ENCODE measurements at places on chromosomes 3 and 15. TPM values are rescaled to one million over a fixed set of nuclear protein-coding genes. Genes with fewer than 3 reads are reported as not detected.

The RTP1 gene
- total RNA-seq, result not detected

DNA sequence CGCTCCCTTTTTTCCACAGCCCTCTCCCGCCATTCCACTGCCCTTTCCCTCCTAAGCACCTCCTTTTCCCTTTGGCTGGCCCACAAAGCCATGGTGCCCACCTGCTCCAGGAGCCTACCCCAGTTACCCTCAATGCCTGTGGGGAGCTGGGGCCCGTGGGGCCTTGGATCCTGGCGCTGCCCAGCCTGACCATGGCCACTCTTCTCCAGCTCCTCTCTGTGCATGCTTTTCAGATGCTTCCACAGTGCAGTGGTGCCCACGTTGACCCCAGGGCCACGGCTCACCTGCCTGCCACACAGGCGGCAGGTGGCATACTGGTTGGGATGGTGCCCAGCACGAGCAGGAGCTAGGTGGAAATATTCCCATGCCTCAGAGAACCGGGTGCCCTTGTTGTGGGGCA lies 1.5 kb downstream of the ZBED2 start:
- no peak for DNase-seq

DNA sequence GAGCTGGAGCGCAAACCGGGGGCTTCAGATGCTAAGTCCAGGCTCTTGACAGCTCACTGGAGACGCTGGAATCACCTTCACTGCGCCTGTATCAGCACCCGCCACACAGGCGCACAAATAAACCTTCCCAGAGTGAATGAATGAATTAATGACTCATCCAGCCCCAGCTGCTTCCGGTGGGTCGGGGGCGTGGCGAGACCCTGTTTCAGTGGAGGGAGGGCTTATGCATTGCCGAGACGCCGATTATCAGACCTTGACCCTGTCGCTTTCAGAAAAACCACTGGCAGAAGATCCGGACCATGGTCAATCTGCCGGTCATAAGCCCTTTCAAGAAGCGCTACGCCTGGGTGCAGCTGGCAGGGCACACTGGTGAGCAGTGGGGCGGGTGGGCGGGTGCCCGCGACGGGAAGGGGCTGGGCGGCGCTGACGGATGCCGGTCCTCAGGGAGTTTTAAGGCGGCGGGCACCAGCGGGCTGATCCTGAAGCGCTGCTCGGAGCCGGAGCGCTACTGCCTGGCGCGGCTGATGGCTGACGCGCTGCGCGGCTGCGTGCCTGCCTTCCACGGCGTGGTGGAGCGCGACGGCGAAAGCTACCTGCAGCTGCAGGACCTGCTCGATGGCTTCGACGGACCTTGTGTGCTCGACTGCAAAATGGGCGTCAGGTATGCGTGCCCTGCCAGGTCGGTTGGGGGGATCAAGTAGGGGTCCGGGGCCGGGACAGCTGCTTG lies 7.7 kb downstream of the ITPKA start:
- DNase-seq, result no peak

GRCh38 chr3:39127269-39127907 lies 19.9 kb downstream of the TTC21A start:
- no peak for DNase-seq

DNA sequence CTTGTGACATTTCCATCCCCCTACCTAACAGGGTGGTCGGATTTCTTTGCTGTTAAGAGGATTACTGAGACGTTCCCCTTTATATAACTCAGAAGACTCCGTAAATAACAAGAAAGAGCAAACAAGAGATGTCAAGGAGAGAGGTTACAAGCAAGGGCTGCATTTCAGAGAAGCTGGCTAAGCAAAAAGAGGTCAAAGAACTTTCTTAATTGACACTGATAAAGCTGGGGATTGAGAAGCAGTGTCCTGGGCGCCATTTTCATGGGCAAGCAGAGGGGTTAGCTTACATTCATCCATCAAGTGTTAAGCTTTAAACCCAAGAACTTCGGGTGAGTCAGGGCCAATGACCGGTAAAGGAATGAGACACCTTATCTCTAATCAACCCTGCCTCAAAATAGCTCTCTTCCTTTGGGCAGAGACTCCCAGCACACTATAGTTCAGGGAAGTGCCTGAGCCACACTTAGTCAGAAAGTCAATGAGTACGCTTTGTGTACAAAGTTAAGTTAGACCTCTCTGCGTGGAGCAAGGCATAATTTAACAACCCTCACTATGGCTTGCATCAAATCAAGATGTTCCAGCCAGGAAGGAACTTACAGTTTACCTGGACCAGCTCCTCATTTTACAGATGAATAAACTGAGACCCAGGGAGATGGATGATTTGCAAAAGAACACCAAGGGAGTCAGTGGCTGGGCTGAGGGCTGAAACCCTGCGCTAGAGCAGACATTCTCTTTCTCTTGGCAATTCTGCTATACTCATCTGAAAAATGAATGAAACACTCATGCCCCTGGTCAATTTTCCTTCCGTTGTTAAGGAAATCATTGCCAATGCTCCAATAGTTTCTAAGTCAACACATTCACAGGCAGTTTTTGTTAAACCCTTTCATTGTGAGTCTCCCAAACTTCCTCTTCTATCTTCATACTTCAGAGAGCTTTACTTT lies 44.6 kb downstream of the CCNL1 start:
- DNase-seq, result no peak

- no peak for DNase-seq
These were observed 8.9 kb downstream of the CCDC13 start for GRCh38 chr3:42764115-42764514.

DNA sequence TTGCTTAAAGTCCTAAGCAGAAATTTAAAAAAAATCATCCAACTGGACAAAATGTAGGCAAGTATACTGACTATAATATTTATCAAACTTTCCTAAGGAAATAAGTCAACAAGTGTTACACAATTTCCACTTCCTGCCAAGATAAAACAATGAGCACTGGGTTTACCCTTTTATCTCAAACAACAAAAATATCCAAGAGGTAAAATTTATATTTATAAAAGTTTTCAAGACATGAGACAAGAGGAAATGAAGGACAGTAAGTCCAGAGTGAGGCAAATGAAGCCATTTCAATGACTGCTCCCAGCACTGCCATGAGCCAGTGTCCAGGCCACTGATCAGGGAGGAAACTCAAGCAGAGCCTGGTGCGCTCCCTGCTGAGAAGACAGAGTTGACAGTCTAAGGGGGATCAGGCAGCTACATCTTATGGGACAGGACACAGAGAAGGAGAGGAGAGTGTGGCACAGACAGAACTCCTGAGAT lies 439.4 kb downstream of the RAP2B start:
- no peak for DNase-seq

GRCh38 chr3:176697284-176697889 lies 499.9 kb downstream of the TBL1XR1 start:
- no peak for DNase-seq

GRCh38 chr3:48661501-48662144 lies 1.1 kb downstream of the CELSR3 start:
- DNase-seq, result no peak

All from epithelial cell of proximal tubule (primary cell).